ENCODE measurements at places on chromosomes 7 and 10.

DNA sequence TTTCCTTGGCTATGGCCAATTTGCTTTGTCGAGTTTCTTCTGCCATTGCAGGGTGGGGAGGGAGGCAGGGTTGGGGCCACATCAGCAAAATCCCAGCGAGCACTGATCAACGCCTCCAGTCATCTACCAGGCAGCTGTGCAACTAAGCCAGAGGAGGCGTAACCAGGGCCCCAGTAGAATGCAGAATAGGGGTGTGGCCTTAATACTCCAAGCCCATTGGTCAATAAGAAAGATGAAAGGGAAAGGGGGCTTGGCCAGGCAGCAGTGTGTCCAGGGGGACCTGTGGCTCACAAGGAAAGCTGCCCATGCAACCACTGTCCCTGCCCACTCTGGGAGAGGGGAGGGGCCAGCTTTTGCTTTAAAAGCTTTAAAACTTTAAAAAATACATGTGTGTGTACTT is 21.5 kb upstream of the GGCT start:
- no peaks in the 10 kb centered on the region for H3K4me1 ChIP-seq
- H3K4me3 ChIP-seq: no peak overlapping the region
- DNase-seq: no peak
- no peaks in the 10 kb centered on the region for H3K27me3 ChIP-seq
- H3K27ac ChIP-seq: no peak overlapping the region

DNA sequence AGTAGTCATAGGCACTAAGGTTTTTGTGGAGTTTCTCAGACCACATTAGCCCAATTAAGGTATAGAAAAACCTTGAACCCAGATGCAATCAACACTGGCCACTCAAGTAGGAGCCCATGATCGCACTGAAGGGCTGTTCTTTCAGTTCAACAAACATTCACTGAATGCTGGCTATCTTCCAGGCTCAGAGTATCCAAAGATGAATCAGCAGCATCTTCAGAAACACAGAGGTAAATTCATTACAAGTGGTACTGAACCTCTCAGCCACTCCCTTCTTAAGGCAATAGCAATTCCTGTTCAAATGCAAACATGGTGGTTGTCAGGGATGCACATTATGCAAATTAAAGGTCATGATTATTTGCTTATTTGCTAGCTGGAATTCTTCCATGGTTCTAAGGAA is 17.1 kb downstream of the KCNK18 start:
- no peak overlapping the region for H3K27ac ChIP-seq
- peaks cover 6% of the 10 kb centered on the region for H3K4me1 ChIP-seq
- no peak overlapping the region for H3K4me3 ChIP-seq
- H3K27me3 ChIP-seq: peaks cover 25% of the 10 kb centered on the region
- no peaks in the 10 kb centered on the region for H3K36me3 ChIP-seq

DNA sequence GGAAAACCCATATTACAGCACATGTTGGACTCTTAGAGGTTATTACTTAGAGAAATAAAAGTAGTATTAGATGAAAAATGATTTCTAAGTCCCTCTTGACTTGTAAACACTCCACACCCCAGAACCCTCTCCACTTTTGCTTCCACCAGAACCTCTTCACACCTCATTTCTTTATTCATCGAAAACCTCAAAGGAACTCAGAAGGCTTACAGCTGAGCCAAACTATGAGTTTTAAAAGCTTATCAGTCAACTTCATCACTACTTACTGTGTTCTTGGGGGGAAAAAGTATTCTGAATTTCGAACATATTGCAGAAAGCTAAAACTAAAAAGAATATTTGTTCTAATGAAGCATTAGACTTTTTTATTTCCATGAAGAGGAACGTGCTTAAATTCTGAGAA is 547.8 kb upstream of the STEAP1 start:
- no peaks in the 10 kb centered on the region for H3K27me3 ChIP-seq
- 0 out of 2 replicates have a peak, but pooled peaks cover 3% of the 10 kb centered on the region for H3K4me1 ChIP-seq
- H3K4me3 ChIP-seq: no peak overlapping the region
- no peak overlapping the region for H3K27ac ChIP-seq
- H3K36me3 ChIP-seq: no peaks in the 10 kb centered on the region
- DNase-seq: no peak

DNA sequence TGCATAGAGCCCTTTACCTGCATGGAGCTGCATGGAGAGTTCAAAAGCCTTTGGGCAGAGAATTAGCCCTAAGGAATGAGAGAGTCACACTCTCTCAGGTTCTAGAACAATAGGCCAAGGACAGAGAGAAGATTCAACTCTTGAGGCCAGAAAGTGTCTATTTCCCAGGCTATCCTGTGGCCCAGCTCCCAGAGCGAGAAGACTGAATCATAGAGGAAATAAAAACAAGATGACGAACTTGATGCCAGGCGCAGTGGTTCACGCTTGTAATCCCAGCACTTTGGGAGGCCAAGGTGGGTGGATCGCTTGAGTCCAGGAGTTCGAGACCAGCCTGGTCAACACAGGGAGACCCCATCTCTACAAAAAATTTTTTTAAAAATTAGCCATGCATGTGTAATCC is 18.3 kb upstream of the PODXL start:
- H3K36me3 ChIP-seq: no peaks in the 10 kb centered on the region
- no peak overlapping the region for H3K27ac ChIP-seq
- DNase-seq: no peak
- H3K4me3 ChIP-seq: no peak overlapping the region

- no peak for DNase-seq
- H3K27me3 ChIP-seq: no peaks in the 10 kb centered on the region
- H3K27ac ChIP-seq: no peak overlapping the region
- H3K4me1 ChIP-seq: no peaks in the 10 kb centered on the region
- no peak overlapping the region for H3K4me3 ChIP-seq
- no peaks in the 10 kb centered on the region for H3K36me3 ChIP-seq
Observed at GRCh38 chr10:4382811-4383210, 443.2 kb upstream of the AKR1E2 start.

- no peak for DNase-seq
- no peaks in the 10 kb centered on the region for H3K27me3 ChIP-seq
- H3K4me1 ChIP-seq: peaks cover 6% of the 10 kb centered on the region
Observed at GRCh38 chr7:51269321-51269720, 47.3 kb downstream of the COBL start.

DNA sequence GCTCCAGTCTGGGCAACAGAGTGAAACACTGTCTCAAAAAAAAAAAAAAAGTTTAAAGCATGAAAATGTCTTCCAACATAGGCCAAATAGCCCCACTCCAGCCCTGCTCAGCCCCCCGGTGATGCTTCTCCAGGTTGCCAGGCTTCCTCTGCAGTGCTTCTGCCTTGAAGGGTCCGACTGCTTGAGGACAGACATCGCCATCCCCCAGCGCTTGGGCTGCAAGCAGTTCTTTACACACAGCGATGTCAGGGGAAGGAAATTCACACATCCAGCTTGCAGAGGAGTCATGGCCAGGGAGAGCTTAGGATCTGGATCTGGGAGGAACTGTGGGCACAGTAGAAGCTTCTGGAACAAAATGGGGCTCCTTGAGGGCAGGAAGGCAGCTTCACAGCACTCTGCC is 26.9 kb downstream of the LYZL1 start:
- H3K27ac ChIP-seq: no peak overlapping the region
- H3K4me1 ChIP-seq: no peaks in the 10 kb centered on the region
- H3K4me3 ChIP-seq: no peak overlapping the region

DNA sequence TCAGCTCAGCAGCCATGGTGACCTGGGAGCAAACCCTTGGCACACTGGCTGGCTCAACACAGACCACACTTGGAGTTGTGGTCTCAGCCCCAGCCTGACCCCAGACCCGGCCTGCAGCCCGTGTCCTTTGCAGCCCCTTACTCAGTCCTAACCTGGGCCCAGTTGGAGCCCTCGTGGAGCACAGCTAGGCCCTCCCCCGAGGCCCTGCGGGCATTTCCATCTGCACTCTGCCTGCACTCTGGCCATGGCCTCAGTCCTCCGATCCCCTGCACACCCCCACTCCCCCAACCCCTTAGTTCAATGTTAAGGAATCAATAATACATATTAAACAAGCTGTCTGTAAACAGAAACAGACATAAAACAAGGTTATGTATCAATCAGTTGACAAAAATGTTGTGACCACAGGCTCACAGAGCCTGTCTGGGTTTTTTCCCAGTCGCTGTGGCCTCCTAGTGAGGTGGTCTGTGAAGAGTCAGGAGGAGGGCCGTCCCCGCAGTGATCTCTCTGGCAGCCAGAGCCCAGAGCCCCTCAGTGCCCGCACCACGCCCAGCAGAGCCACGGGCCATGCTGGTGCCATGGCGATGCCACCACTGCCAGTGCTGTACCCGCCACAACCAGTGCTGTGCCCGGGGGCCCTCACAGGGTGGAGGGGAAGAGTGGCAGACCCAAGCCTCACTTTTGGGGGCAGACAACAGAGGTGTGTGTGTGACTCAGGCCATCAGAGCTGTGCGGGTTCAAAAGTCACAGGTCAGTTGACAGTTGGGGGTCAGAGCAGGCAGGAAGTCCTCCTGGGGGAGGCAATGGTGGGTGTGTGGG is 25.5 kb downstream of the GHRHR start:
- DNase-seq: no peak
- H3K27ac ChIP-seq: no peak overlapping the region
- no peak overlapping the region for H3K4me3 ChIP-seq

GRCh38 chr7:69510114-69510513 is 88.2 kb upstream of the AUTS2 start:
- no peak overlapping the region for H3K4me3 ChIP-seq
- no peaks in the 10 kb centered on the region for H3K36me3 ChIP-seq
- no peaks in the 10 kb centered on the region for H3K27me3 ChIP-seq
- DNase-seq: no peak

DNA sequence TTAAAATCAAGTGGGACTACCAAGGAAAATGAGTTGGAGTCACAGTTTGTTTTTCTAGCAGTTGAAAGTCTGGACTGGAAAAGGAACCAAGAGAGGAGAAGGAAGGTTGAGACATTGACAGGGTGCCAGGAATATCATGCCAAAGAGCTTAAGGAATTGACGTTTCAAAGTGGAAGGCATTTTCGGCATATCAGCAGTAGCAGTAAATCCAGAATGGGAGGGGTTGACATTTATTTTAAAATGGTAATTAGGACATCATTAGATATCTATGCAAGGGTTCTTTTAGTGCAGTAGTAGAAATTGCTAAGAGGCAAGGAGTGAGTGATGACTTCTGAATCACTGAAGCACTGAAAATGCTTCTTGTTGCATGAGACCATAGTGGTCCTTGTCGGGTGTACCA is 335.9 kb upstream of the PLXDC2 start:
- no peak overlapping the region for H3K4me3 ChIP-seq
- DNase-seq: no peak
- no peaks in the 10 kb centered on the region for H3K4me1 ChIP-seq
- H3K27ac ChIP-seq: no peak overlapping the region
- no peaks in the 10 kb centered on the region for H3K27me3 ChIP-seq

DNA sequence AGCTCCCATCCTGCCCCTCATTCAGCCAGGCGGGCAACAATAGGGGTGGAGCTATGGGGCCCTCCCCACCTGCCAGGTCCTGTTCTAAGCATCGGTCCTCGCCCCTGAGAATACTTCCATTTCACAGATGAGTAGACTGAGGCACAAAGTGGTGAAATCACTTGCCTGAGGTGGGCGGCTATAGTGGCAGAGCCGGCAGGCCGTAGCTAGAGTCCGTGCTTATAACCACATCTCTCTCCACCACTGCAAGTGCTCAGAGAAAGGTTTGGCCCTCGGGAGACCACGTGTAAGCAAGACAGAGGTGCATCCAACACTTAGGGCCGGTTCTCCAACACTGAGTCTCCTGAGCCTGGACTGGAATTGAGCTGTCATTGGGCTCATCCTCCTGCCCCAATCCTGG is 145.8 kb upstream of the UNC5B start:
- H3K36me3 ChIP-seq: no peaks in the 10 kb centered on the region
- no peaks in the 10 kb centered on the region for H3K4me1 ChIP-seq
- no peak for DNase-seq
- H3K27ac ChIP-seq: no peak overlapping the region

- no peak overlapping the region for H3K4me3 ChIP-seq
- peaks cover 27% of the 10 kb centered on the region for H3K27me3 ChIP-seq
- no peaks in the 10 kb centered on the region for H3K36me3 ChIP-seq
- H3K4me1 ChIP-seq: peaks cover 16% of the 10 kb centered on the region
Observed at GRCh38 chr10:111079781-111080180, 3.0 kb downstream of the ADRA2A start.

DNA sequence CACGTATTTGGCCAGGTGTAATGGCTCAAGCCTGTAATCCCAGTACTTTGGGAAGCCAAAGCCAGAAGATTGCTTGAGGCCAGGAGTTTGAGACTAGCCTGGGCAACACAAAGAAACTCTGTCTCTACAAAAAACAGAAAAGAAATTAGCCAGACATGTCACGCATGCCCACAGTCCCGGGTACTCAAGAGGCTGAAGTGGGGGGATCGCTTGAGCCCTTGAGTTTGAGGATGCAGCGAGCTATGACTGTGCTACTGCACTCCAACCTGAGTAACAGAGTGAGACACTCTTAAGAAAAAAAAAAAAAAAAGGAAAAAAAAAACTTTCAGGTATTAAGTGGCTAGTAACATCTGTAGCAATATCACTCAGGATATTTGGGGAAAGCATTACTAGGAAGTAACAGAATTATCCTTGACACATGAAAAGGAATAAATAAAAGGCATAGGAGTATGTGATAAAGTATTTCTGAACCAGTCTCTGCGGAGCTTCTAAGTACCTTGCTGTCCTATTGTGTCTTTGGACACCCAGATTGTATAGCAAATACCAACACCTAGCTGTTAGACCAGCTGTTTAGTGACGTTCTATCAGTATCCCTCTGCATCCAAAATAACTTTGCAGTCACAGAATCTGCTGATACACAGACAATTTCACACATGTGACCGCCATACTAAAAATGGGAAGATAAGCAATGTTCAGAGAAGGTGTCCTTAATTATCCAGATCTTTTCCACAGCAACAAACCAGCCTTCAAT is 74.4 kb downstream of the CYTH3 start:
- H3K27ac ChIP-seq: no peak overlapping the region
- no peaks in the 10 kb centered on the region for H3K27me3 ChIP-seq
- no peak overlapping the region for H3K4me3 ChIP-seq
- no peaks in the 10 kb centered on the region for H3K36me3 ChIP-seq
- peaks cover 11% of the 10 kb centered on the region for H3K4me1 ChIP-seq

- H3K4me3 ChIP-seq: peak overlapping the region; percentile 32
- H3K27ac ChIP-seq: no peak overlapping the region
- peaks cover 21% of the 10 kb centered on the region for H3K4me1 ChIP-seq
- H3K27me3 ChIP-seq: no peaks in the 10 kb centered on the region
- no peak for DNase-seq
Observed at GRCh38 chr10:78551184-78552005, 517.4 kb upstream of the ZMIZ1 start.

DNA sequence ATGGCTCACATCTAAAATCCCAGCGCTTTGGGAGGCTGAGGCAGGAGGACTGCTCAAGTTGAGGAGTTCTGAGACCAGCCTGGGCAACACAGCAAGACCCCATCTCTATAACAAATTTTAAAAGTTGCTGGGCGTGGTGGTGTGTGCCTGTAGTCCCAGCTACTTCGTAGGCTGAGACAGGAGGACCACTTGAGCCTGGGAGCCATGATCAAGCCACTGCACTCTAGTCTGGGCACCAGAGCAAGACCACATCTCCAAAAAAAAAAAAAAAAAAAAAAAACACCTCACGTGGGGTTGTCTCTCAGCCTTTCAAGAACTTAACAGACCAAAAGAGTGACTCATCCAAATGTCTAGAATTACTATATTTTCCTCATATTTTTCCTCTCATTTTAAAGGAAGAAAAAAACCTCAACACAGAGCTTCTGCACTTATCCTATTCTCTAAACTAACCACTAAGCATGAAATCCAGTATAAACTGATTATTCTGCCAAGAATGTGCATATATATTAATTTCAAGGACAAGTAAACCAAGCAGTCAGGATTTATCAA is 46.3 kb downstream of the CUL2 start:
- no peak overlapping the region for H3K4me3 ChIP-seq
- no peak overlapping the region for H3K27ac ChIP-seq
- peaks cover 10% of the 10 kb centered on the region for H3K4me1 ChIP-seq
- no peak for DNase-seq
- 0 out of 2 replicates have a peak, but pooled peaks cover 3% of the 10 kb centered on the region for H3K36me3 ChIP-seq
- H3K27me3 ChIP-seq: no peaks in the 10 kb centered on the region

- no peaks in the 10 kb centered on the region for H3K27me3 ChIP-seq
- no peaks in the 10 kb centered on the region for H3K4me1 ChIP-seq
- DNase-seq: no peak
- H3K4me3 ChIP-seq: no peak overlapping the region
Observed at GRCh38 chr10:130967784-130968183, 343.7 kb downstream of the TCERG1L start.

All from H1 (cell line).